Activated CD4-positive, alpha-beta memory T cell treated with anti-CD3 and anti-CD28 coated beads for 36 hours (primary cell): ENCODE measurements at places on chromosomes 7 and 10.

GRCh38 chr7:1121886-1122831 is 34.2 kb downstream of the GPER1 start:
- no peak for DNase-seq

DNA sequence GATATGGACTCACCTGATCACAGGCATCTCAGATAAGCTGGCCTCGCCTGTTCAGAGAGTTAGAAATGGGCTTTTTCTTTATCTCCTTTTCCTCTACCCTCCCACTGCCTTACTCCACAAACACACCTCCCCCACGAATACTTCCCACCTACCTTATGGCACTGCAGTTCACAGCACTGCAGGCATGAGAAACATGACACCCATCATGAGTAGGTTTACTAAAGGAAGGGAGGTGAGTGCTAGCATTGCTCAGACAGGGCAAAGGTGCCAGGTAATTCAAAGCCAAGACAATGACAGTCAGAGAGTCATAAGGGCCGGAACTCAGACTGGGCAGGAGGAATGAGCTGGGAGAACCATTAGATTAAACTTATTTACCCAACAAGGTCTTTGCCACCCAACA is 220.6 kb downstream of the FAM107B start:
- no peak for DNase-seq

- DNase-seq, result no peak
These were observed 739.5 kb downstream of the SORCS1 start for GRCh38 chr10:106424981-106425380.

DNA sequence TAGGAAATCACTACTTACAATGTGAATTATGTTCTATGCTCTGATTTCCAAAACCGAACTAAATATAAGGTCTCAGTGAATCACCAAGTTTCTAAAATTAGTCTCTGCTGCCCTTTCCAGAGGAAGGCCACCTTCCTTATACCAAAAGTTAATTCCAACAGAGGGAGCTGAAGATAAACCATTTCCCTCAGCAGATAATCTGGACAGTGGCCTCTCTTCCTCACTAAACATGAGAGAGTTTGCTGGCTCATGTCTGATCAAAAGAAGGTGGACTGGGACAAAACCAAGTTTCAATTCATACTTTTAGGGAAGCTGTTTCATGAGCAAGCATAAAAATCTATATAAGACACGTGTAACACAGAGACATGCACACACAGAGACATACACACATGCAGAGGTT is 6.4 kb downstream of the FEZF1 start:
- no peak for DNase-seq

DNA sequence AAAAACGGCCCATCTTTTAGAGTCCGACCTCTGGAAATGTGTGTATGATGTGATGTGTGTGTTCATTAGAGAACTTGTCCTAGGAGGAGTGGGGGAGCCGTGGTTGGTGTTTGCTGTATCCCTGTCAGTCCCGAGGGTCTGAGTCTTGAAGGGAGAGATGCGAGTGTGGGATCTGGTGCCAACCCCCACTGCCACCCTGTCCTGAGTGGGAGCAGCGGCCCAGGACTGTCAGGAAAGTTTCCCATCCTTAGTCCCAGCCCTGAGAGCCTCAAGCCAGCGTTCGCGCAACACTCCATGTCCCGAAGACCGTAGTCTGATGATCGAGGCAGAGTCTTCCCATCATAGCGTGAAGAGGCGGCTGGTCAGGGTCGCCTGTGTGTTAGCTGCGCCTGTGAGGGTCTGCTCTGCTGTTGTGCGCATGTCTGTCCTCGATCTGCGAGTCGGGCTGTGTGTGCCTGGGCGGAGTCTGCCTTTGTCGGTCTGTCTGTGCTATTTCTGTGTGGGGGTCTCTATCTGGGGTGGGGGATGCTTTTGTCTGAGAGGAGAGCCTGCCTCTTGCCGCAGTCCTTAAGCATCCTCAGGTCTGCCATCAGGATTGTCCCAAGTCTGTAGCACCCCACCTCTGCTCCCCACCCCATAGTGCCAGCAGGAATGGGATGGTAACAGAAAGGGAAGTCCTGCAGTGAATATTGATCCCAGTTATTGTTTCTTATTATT is 514 bp upstream of the CHAT start:
- no peak for DNase-seq
